ENCODE measurements at places on chromosomes 6 and 20. TPM values are rescaled to one million over a fixed set of nuclear protein-coding genes. Genes with fewer than 3 reads are reported as not detected.
A peak's percentile ranks its signal among the peaks of the same experiment; 100 is the strongest.

DNA sequence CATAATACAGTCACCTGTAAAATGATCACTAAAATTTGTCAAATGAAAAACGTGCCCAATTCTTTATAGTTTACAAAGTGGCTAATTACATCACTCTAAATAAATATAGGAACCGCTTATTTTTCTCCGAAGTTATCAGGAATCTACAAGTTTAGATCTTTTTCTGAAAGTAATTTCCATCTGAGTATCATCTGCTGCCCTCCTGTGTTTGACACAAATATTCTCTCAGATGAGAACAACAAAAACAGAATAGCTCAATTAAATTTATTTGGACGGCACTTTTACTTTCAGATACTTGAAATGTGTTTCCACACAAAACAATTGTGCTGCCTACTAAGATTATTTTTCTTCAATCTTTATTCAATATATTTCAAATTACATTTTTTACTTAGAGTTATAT, 5.0 kb downstream of the SF3B5 start:
- H3K4me1 ChIP-seq: peaks cover 21% of the 10 kb centered on the region
- no peak overlapping the region for H3K27ac ChIP-seq
- no peaks in the 10 kb centered on the region for H3K27me3 ChIP-seq
- H3K4me3 ChIP-seq: no peak overlapping the region

The MYB gene
- 1.9 TPM for total RNA-seq

- H3K4me3 ChIP-seq: no peak overlapping the region
- H3K4me1 ChIP-seq: no peaks in the 10 kb centered on the region
- DNase-seq: no peak
- no peak overlapping the region for H3K27ac ChIP-seq
- no peaks in the 10 kb centered on the region for H3K27me3 ChIP-seq
- no peaks in the 10 kb centered on the region for H3K36me3 ChIP-seq
These were observed 110.3 kb downstream of the SLC35F1 start for GRCh38 chr6:118017301-118017848.

GRCh38 chr6:121143476-121143875, 190.8 kb downstream of the TBC1D32 start:
- no peaks in the 10 kb centered on the region for H3K36me3 ChIP-seq
- no peaks in the 10 kb centered on the region for H3K27me3 ChIP-seq
- H3K27ac ChIP-seq: no peak overlapping the region
- no peak for DNase-seq

DNA sequence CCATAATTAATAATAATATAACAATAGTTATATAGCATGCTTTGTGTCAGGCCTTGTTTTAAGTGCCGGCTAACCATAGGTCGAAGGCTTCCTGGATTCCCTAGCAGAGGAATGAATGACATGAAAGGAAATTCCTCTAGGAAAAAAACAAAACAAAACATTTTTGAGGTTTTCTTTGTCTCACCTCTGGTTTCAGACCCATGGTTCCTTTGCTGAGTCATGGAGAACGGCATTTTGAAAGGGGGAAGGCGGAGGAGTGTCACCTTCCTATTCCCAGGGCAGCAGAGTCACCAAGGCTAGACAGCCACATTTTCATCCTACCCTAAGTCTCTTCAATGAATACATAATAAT, 25.3 kb upstream of the CCND3 start:
- H3K4me3 ChIP-seq: no peak overlapping the region
- DNase-seq: no peak
- no peaks in the 10 kb centered on the region for H3K27me3 ChIP-seq
- H3K27ac ChIP-seq: peak overlapping the region; percentile 65
- no peaks in the 10 kb centered on the region for H3K36me3 ChIP-seq

- no peak for DNase-seq
- no peak overlapping the region for H3K4me3 ChIP-seq
- no peaks in the 10 kb centered on the region for H3K27me3 ChIP-seq
- H3K36me3 ChIP-seq: no peaks in the 10 kb centered on the region
- H3K27ac ChIP-seq: no peak overlapping the region
- no peaks in the 10 kb centered on the region for H3K4me1 ChIP-seq
These were observed 4.9 kb upstream of the LAMA4 start for GRCh38 chr6:112259337-112259675.

DNA sequence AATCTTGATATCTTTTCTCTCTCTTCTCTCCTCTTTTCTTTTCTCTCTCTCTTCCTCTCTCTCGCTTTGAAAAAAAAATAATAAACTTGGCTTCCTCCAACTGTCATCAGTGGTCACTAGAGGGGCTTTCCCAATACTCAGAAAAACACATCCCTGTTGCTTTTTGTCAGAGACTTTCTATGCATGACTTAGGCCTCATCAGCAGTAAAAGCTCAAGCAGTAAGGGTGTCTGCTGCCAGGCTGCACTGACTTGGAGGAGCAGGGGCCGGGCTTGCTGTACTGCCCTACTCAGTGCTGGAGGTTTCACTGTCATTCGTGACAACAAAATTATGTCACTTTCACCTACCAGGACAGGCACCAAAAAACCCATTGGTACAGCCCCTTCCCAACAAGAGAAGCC, 272.0 kb downstream of the ADGB start:
- no peak overlapping the region for H3K4me3 ChIP-seq
- H3K27ac ChIP-seq: no peak overlapping the region
- no peaks in the 10 kb centered on the region for H3K27me3 ChIP-seq
- no peaks in the 10 kb centered on the region for H3K36me3 ChIP-seq
- DNase-seq: no peak
- no peaks in the 10 kb centered on the region for H3K4me1 ChIP-seq

DNA sequence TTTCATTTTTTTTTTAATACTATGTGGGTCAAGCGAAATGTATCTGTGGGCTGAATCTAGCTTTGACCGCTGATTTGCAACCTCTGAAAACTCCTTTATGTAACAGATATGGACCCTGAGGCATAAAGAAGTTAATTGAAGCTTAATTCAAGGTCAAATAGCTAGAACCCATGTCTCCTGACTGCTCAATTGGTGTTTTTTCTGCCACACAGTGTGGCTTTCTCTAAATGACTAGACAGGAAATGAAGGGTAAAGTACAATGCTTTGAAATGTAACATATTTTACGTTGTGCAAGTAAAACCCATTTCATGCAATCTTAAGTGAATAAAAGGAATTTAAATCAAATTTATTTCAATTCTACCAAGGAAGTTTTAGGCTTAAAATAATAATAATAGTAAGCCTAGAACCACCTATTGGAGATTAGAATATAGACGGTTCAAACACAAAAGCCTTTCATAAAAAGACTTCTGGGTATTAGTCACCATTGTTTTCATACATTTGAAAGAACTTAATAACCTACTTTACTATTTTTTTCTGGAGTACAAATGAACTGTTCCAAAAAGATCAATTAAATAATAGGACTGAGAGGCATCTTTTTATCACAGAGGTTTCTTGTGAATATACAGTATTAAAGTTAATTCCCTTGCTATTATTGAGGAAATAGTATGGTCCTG, 279.8 kb downstream of the EPHA7 start:
- H3K4me1 ChIP-seq: no peaks in the 10 kb centered on the region
- no peak overlapping the region for H3K27ac ChIP-seq
- no peak overlapping the region for H3K4me3 ChIP-seq
- no peaks in the 10 kb centered on the region for H3K27me3 ChIP-seq
- H3K36me3 ChIP-seq: no peaks in the 10 kb centered on the region

GRCh38 chr6:101259505-101259904, 134.0 kb upstream of the GRIK2 start:
- H3K36me3 ChIP-seq: no peaks in the 10 kb centered on the region
- no peak for DNase-seq
- no peak overlapping the region for H3K4me3 ChIP-seq
- H3K4me1 ChIP-seq: no peaks in the 10 kb centered on the region
- no peak overlapping the region for H3K27ac ChIP-seq

The CALHM6 gene
- total RNA-seq: 7.4 TPM

The MYO6 gene
- total RNA-seq: 88.2 TPM

DNA sequence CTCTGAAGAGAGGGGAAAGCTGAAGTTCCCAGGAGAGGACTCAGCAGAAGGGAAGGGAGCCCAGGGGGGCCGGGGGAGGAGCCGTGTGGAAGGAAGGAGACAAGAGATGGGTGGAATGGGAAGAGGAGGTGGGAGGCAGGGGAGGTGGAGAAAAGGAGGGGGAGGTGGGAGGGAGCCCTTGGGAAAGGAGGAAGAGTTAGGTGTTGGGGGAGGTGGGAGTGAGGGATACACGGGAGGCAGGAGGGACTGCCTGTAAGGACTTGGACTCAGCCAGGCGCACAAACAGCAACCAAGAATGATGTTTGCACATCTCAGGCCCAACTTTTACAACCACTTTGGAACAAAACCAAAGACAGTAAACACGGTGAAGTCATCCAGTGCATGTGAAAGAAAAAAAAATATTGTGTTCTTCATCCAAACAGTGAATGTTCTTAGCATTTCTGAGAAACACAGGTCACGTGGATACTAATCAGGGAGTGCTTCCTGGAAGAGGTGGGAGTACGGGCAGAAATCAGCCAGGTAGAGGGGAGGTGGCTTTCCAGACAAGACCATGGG, 17.4 kb upstream of the LSM14B start:
- no peaks in the 10 kb centered on the region for H3K4me1 ChIP-seq
- H3K4me3 ChIP-seq: no peak overlapping the region
- H3K27ac ChIP-seq: no peak overlapping the region
- no peaks in the 10 kb centered on the region for H3K36me3 ChIP-seq
- DNase-seq: no peak

The TRIM15 gene
- total RNA-seq: not detected

DNA sequence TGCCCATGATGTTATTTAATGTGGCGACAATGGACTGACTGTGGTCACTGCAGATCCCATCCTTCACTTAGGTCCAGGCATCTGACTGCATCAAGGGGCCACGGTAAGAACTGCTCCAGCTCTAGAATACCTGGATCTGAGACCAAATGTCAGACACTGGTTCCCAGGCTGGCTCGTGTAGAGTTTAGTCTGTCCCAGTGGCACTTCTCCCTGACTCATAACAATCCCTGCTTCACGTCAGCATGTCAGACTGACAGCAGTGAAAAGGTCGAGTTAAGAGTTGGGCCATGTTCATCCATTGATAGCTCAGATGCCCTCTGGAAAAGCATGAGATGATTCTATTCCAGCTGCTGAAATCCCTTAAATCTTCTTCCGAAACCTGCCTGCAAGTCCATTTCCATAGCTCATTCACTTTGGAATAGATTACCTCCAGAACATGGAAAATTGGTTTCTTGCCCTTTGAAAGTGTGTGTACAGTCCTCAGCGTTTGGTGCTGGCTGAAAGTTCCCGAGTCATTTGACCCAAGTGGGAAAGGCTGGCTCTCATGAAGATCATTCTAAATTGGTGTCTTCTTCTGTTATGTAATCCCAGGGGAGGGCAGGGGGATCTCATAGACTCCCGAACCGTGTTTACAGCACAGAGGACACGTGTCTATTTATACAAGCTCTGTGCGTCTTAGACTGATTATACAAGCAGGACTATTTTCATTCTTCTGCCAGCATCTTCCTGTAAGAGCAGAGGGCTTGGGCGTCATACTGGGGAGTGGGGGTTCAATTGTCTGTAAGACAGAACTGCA, 160.8 kb downstream of the ZDHHC14 start:
- H3K4me1 ChIP-seq: peaks cover 10% of the 10 kb centered on the region
- H3K4me3 ChIP-seq: no peak overlapping the region
- no peak for DNase-seq
- no peak overlapping the region for H3K27ac ChIP-seq
- H3K36me3 ChIP-seq: no peaks in the 10 kb centered on the region
- H3K27me3 ChIP-seq: no peaks in the 10 kb centered on the region

- H3K27me3 ChIP-seq: no peaks in the 10 kb centered on the region
- no peak overlapping the region for H3K27ac ChIP-seq
- H3K4me3 ChIP-seq: no peak overlapping the region
These were observed 5.6 kb downstream of the TRAM2 start for GRCh38 chr6:52571099-52571755.

The OR2H2 gene
- not detected for total RNA-seq

DNA sequence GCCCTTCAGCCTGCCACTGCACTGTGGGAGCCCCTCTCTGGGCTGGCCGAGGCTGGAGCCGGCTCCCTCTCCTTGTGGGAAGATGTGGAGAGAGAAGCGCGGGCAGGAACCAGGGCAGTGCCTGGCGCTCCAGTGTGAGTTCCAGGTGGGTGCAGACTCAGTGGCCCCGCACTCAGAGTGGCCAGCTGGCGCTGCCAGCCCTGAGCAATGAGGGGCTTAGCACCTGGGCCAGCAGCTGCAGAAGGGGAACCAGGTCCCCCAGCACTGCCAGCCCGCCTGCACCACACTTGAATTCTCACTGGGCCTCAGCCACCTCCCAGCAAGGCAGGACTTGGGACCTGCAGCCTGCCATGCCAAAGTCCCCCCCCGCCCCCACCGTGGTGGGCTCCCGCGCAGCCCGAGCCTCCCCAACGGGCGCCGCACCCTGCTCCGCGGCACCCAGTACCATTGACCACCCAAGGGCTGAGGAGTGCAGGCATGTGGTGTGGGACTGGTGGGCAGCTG, 205.9 kb downstream of the CLVS2 start:
- peak; percentile 65 for DNase-seq
- H3K4me1 ChIP-seq: no peaks in the 10 kb centered on the region
- no peak overlapping the region for H3K27ac ChIP-seq
- no peaks in the 10 kb centered on the region for H3K27me3 ChIP-seq
- H3K4me3 ChIP-seq: no peak overlapping the region

- DNase-seq: no peak
- H3K27ac ChIP-seq: no peak overlapping the region
- no peaks in the 10 kb centered on the region for H3K36me3 ChIP-seq
- H3K27me3 ChIP-seq: no peaks in the 10 kb centered on the region
- peaks cover 3% of the 10 kb centered on the region for H3K4me1 ChIP-seq
- H3K4me3 ChIP-seq: no peak overlapping the region
These were observed 21.2 kb downstream of the CST4 start for GRCh38 chr20:23667666-23668065.

GRCh38 chr6:39471954-39472659, 149.6 kb upstream of the KCNK16 start:
- H3K27me3 ChIP-seq: no peaks in the 10 kb centered on the region
- H3K4me1 ChIP-seq: no peaks in the 10 kb centered on the region
- H3K27ac ChIP-seq: no peak overlapping the region
- H3K4me3 ChIP-seq: no peak overlapping the region

GRCh38 chr20:2361035-2361593, 19.6 kb upstream of the TGM6 start:
- no peak overlapping the region for H3K27ac ChIP-seq
- H3K27me3 ChIP-seq: no peaks in the 10 kb centered on the region
- H3K36me3 ChIP-seq: no peaks in the 10 kb centered on the region
- DNase-seq: no peak
- H3K4me1 ChIP-seq: no peaks in the 10 kb centered on the region

The STAU1 gene
- total RNA-seq: 69.1 TPM

DNA sequence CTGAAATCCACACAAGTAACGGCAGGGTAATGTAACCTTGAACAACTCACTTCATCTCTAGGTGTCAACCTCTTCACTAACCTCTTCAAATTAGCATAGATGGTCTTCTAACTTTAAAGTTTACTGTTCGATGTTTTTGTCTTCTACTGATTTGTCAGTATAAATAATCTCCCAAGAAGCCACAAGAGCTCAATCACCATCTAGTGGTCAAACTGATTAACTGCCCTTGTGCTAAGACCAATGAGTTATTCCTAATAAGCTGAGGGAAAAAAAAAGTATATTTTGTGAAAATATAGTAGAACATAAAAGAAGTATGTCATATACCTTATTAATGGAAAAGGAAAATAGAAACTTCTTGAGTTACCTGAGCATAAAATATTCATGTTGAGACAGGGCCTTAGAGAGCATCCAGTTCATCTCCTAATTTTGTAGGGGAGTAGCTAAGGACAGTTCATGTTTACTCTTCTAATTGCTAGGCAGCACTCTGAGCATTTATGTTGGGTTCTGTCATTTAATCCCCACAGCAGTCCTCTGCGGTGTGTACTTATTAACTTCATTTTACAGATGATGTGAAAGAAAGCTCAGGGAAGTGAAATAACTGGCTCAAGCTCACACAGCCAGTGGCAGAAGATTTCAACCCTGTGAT, 317.1 kb downstream of the ESR1 start:
- no peak for DNase-seq
- H3K27ac ChIP-seq: no peak overlapping the region
- H3K27me3 ChIP-seq: no peaks in the 10 kb centered on the region
- H3K4me1 ChIP-seq: peaks cover 7% of the 10 kb centered on the region
- peaks cover 40% of the 10 kb centered on the region for H3K36me3 ChIP-seq

The TMEM14B gene
- total RNA-seq: 25.1 TPM

The MOG gene
- not detected for total RNA-seq

Measured in upper lobe of left lung (tissue), 6 donors.